ENCODE measurements at places on chromosomes 13 and 19. TPM values are rescaled to one million over a fixed set of nuclear protein-coding genes. Genes with fewer than 3 reads are reported as not detected.

Gene COL4A2
- 835 TPM for total RNA-seq

Gene SLC27A5
- total RNA-seq, result 6.9 TPM

Gene MEIOSIN
- total RNA-seq, result not detected

Gene PCDH9
- 39.2 TPM for total RNA-seq

Gene RABAC1
- 123 TPM for total RNA-seq

Gene DZIP1
- total RNA-seq, result 47.5 TPM

Gene ELSPBP1
- not detected for total RNA-seq

Gene ACP7
- total RNA-seq, result 0.23 TPM

Gene FGF21
- not detected for total RNA-seq

Gene ZNF30
- total RNA-seq, result 4.6 TPM

Gene F2RL3
- total RNA-seq, result 9.8 TPM
